ENCODE measurements at places on chromosomes 7 and 10.

DNA sequence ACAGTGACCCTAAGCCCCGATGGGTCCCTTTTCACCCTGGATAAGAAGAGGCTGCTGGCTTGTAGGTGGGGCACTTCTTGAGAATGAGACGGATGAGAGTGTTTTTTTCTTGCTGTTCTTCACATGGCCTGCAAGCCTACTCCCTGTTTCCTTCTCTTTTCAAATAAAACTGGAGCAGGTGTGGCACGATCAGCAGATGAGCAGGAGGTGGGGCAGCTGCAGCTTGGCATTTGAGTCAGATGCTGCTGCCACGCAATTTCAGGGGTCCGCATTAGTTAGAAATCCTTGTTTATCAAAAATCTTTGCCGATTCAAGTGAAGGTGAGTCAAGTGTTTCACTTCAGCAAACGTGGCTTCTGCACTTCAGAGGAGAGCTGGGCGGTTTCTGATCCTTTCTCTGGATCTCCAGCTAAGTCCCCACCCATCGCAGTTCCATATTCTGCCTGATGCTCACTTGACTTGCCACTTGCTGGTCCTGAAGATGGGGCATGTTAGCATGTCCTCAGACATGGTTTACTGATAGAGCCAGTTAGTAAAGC is 20.8 kb downstream of the WDFY4 start:
- no peak for DNase-seq

DNA sequence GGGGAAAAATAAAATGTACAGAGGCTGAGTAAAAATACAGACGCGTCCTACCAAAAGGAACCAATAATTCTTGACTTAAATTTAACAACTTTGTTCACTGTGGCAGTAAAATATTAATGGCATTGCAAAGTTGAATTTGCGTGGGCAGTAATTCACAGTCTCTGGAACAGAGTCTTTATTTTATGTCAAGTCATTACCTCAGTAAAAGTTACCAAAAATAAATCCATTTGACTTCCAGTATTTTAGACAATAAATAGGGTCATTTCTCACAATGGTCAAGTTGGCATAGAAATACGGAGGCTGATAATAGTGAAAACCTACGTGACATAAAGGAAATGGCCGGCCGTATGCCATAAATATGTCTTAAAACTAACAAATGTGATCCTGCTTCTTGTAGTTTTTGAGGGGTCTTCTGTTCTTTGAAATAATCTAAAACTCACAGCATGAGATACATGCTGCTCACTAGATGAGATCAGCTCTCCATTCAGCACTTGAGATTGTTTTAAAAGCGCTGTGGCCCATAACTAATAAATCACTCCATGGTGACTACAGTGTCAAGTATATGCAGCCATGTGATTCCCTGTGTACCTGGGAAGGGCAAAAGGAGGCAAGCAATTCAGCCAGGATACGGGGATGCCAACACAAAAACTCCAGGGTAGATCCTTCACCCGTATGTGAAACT is 75.3 kb downstream of the DOCK4 start:
- DNase-seq, result no peak

DNA sequence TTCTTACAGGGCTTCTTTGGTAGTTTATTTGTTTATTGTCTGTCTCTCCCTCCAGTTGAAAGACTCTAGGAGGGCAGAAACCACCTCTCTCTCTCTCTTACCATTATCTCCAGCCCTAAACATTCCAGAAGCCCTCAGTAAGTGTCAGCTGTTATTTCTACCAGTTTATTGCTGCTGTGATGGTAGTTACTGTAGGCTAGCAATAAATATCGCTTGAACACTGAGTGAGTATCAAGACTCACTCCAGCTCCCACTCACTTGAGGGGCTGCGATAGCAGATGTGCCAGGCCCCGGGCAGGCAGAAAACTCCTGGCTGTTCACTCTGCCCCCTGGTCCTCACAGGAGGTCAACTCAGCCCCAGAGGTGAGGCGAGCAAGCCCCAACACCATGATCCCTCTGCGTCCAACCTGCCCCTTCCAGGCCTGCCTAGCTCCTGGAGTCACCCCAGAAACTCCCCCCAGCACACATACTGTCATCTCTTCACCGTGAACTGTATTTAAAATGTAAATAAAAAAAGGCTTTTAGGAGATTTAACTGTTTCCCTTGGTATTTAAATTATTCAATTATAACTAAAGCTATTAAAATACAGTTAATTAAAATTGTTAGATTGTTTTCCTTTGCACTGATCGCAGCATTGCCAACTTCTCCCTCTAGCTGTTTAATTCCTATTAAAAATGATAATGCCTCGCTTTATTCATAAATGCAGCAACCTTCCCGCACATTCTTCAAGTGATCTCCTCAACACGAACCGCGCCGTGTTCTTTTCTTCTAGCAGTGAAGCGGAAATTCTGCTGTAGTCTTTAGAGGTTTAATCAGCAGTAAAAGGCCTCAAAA is 321.1 kb upstream of the ZMIZ1 start:
- no peak for DNase-seq

DNA sequence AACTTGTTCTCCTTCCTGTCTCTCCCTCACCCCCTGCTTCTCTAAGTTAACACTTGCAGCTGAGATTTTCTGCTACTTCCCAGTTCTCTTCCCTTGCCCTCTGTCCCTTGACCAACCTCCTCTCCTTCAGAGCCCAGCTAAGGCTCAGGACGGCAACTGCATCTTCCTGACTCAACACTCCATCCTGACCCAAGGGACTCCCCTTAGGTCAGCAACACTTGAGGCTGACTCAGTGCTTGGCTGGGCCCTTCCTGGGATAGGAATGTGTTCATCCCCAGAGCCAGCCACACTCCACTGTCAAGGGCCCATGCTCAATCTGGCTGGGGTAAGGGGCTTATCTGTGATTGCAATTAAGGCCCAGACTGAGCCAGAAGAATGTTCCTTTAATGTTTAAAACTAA is 3.4 kb downstream of the CALHM2 start:
- DNase-seq, result no peak

- no peak for DNase-seq
Measured at GRCh38 chr10:80590585-80591125, 53.0 kb downstream of the SH2D4B start.
